Right renal cortex interstitium (tissue), 3 donors: ENCODE measurements at places on chromosomes 16 and 17.

- no peak for DNase-seq
Observed at GRCh38 chr17:37212179-37212578, 163.6 kb upstream of the C17orf78 start.

DNA sequence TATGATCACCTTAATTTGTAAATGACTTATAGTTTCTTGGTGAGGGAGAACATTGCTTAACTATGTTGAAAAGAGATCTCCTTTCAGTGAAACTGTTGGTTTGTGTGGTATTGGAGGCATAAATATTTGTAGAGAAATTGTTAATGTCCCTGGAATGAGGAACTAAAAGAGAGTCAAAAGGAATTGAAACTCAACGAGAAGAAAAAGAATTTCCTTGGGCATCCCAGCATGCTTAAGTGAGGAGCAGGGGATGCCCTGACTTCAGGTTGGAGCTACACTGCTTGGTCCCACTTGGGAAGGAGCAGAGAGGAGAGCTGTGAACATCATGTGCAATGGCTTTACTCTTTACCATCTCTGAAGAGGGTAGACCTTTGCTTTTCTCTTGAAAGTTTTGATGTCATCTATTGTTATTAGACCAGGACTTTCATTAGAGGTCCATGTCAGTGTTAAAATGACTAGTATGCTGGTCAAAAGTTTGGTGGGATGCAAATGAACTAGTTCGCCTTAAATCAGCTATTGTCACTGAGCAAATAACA is 21.7 kb downstream of the KRT23 start:
- no peak for DNase-seq

DNA sequence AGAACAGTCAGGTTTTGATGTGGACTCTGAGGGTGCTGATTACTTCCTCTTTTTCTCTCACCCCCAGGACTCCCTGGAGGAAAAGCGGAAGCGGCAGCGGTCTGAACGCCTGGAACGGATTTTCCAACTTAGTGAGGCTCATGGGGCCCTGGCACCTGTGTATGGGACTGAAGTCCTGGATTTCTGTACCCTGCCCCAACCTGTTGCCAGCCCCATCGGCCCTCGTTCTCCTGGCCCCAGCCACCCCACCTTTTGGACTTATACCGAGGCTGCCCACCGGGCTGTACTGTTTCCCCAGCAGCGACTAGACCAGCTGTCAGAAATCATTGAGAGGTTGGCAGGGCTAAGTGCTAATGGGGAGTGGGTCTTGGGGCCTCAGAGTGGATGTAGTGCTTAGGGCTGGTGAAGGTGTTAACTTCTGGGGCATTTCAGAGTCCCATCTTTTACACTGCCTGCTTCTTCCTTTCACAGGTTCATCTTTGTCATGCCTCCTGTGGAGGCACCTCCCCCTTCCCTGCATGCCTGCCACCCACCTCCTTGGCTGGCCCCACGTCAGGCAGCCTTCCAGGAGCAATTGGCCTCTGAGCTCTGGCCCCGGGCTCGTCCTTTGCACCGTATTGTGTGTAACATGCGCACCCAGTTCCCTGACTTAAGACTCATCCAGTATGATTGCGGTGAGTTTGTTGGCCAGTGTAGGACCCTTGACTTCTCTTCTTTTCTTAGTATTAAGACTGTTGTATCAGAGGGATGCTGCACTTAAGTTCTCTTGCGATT is 19.1 kb upstream of the PHKG2 start:
- DNase-seq = no peak

DNA sequence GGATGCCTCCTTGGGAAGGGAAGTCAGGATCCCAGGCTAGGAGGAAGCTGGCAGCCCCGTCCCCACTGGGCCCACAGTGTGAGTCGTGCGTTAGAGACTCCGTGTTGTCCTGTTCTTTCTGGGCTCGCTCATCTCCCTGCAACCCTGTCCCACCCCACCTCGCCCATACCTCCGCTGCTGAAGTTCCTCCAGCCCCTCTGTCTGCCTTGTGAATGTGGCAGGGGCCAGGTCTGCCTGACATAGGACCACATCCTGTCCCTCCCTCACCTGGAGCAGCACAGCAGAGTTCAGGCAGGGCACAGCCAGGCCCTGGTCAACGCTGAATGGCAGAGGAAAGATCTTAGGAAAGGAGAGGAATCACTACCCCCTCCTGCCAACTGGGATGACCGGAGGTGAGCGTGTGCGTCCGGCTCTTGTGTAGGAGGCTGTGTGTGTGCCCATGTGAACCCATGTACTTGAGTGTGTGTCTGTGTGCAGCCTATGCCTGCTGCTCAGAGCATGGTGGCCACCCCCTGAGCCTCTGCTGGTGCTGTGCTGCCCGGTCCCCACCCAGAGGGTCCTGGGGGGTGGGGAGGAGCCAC is 12.8 kb downstream of the KCNJ18 start:
- DNase-seq = no peak

GRCh38 chr16:89116341-89117226 is 22.9 kb downstream of the ACSF3 start:
- no peak for DNase-seq

DNA sequence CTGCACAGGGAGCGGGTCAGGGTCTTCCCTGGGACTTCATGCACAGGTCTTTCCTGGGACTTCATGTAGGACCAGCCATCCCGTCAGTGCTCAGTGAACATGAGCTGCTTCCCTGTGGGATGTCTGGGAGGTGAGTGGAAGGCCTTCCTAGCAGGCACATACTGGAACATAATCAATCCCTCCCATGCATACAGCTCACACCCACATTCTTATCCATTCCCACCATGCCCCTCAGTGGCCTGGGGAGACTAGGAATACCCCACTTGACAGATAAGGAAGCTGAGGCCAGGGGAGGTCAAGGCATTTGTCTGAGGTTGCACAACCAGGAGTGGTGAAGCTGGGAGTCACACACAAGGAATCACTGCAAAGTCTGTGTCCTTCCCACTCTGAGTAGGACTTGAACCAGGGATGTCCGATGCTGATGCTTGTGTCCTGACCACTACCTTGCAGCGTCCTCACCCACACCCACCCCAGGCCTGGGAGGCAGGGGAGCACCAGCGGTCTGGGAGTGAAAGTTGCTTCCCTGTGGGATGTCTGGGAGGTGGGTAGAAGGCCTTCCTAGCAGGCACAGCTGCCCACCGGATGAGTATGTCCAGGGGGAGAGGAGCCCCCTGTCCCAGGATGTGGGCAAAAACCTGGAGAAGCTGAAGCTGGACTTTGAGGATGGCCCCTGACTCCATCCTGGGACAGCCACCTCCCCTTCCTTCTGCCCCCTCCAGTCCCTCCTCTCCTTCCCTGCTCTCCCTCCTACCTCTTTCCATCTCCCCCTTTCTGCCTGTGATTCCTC is 1.0 kb upstream of the NLRC5 start:
- no peak for DNase-seq

DNA sequence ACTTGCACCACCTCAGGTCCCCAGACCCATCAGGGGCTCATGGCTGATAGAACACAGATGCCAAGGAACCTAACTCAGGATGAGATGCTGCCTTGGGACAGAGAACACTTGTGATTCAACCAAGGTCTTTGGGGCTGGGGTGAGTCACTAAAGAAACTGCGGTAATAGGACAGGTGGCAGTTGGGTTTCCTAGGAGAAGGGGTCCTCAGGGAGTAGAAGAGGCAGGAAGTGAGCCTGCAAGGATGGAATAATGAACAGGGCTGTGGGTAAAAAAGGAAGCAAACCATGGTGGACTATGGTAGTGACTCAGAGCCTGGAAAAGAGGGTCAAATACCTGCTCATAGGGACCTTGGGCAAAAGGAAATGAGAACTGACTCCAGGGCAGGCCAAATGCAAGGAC is 6.5 kb upstream of the PNPO start:
- DNase-seq = no peak

DNA sequence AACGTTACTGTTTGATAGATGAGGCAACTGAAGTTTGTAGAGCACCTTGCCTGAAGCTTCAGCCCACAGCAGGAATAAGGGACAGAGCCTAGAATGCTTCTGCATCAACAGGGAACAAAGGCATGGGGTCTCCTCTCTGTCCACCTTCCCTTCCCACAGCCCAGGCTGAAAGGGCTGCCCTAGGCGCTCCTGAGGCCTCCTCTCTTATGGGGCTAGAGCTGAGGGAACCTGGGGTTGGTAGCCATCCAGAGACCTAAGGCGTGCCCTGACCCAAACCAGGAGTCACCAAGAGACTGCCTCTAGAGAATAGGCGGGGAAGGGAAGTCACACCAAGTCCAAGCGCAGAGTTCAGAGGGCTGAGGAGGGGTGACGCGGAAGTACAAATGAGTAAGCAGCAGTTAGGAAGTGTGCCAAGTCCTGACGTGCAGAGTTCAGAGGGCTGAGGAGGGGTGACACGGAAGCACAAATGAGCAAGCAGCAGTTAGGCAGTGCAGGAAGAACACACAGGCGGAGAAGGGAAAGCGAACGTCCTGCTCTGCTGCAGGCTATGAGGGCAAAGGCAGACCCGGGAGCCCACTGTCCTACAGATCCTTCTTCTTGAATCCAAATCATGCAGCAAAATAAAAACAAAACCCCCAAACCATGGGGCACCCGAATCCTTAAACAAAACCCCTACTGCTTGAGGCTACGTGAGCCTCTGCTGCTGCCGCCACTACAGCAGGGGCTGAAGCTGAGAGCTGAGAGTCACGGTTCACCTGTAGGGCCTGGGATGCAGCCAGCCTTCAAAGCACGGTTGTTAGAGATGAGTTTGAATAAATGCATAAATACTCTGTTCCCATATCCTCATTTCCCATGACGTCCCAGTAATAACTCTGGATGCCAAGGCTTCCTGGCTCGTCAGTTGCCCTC is 2.7 kb upstream of the SPG7 start:
- peak; percentile 76 for DNase-seq

DNA sequence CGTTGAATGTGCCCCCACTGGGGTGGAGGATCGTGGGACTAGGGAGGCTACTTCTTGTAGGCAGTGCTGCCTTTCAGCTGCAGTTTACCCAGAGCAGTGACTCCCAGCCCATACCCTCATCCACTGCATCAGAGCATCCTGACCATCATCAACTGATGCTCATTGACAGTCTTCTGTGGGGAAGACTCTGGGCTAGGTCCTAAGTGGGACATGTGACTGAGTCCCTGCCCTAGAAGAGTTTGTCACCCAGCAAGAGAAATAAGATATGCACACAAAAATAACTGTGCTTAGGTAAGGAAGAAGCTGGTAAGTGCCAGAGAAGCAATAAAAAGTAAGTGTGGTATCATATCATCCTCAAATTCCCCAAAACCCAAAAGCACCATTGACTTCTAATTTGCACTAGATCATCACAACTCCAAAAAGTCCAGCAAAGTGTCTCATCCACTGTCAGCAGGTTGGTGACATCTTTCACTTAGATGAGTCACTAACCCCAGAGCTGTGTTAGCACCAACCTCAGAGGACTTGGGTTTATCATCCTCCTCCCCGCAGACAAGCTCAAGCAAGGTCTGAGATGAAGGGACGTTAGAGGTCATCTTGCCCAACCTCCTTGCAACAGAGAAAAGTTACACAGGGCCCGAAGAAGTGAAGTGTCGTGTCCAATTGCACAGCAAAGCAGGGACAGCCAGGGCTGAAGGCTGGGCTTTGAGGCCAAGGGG is 99.0 kb downstream of the CCDC182 start:
- no peak for DNase-seq

DNA sequence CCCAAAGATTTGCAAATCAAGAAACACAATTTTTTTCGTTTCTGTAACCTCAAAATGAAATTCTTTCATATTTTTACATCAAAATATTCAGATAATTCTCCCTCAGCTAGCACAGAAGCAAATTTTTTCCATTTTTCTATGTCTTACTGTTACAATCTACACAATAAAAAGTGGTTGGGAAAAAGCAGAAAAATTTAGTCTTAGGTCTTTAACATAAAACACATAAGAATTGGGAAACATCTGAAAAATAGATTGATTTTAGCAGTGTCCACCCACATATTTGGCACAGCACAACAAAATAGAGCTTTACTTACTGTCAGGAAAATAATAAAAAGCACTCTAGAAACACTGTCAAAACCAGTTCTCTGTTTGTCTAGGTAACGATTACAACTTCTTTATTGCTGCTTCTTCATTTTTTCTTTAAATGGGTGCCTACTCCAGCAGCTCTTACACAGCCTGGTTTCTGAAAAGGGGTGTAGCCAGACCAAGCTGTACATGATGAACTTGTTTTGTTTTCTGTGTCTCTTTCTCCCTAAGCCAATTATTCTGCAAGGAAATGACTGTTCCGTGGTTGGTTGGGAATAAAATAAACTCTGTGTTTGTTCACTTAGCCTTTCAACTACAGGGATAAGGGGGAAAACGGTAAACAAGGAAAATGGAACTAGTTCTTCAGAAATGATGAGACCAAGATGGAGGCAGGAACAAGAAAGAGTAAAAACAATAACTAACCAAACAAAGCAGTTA is at the start of gene ABCA6:
Gene ABCA6, minus strand, starts transcription at position 465 of the 744 bp plus-strand sequence. CDS start 1,192 bp downstream, outside the sequence.
- DNase-seq = no peak

DNA sequence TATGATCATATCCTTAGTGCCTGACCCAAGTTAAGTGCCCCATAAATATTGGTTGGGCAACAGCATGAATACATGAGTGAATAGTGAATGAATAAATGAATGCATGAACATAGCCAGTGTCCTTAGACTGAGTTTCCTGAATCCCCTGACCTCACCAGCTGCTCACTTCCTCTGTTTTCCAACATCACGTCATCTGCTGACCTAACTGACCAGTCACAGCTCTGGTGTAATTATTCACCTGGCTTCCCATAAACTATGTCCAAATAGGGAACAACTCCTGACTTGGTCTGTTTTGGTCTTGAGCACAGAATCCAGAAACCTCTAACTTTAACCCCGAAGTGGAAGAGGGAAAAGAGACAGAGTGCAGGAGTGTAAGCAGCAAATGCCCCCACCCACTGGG is 83.4 kb downstream of the ASIC2 start:
- no peak for DNase-seq

DNA sequence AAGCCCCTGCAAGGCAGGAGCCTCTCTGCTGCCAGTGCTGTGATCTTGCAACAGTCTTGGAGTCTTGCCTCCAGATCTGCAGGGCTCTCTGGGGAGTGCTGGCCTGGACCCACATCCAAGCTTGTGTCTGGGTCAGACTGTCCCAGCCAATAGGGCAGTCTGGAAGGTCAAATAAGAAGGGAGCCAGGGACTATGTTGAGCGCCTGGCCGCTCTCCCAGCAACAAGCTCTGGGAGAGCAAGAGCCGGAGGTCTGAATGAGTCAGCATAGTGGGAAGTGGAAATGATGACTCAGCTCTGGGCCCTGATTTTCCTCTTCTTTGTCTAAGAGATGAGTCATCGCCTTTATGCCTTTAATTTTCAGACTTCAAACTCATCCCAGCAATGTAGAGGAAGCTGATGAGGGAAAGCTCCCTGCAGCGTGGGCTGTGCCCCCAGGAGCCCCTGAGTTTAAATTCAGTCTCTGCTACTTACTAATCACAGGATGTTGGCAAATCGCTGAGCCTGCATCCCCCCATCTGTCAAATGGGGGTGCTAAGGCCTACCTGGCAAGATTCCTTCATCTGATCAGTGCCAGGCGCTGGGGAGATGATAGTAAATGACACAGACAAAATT is 43.6 kb upstream of the HAPSTR1 start:
- no peak for DNase-seq

GRCh38 chr16:66309-67182 is 5.9 kb downstream of the RHBDF1 start:
- no peak for DNase-seq
